ENCODE measurements at places on chromosomes 12 and 14.
A peak's percentile ranks its signal among the peaks of the same experiment; 100 is the strongest.

DNA sequence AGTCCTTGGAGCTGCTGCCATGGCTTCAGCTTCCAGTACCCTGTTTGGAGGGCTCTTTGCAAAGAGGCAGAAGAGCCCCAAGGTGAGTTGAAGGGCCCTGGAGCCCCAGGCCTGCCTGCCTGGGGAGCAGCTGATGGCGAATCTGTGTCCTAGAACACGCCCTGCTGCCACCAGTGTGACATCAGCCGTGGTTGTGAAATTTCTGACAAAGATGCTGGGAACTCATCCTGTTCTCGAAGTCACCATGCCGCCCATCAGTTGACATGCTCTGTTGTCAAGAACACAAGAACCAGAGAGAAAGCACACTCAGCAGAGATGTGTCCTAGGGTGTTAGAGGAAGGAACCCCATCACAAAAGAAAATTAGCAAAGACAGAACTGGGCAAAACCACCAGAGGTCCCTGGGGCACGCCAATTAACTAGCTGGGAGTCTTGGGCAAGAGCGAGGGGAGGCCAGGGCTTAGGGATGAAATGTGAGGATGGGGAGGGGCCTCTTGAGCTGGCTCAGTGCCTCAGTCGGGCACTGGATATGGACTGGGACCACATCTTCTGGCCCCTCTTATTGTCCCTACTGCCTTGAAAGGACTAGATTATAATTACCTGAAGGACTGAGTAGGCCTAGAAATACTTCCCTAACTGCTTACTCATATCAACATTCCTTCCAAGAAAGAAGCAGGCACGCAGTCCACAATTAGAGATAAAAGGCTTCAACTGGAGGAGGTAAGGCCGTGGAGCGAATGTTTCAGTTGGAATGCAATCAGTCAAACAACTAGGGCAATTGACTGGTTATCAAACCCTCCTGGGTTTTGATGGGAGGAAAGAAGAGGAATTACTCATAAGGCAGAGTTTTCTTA is 163.1 kb downstream of the CACNA1C start:
- no peak for DNase-seq

DNA sequence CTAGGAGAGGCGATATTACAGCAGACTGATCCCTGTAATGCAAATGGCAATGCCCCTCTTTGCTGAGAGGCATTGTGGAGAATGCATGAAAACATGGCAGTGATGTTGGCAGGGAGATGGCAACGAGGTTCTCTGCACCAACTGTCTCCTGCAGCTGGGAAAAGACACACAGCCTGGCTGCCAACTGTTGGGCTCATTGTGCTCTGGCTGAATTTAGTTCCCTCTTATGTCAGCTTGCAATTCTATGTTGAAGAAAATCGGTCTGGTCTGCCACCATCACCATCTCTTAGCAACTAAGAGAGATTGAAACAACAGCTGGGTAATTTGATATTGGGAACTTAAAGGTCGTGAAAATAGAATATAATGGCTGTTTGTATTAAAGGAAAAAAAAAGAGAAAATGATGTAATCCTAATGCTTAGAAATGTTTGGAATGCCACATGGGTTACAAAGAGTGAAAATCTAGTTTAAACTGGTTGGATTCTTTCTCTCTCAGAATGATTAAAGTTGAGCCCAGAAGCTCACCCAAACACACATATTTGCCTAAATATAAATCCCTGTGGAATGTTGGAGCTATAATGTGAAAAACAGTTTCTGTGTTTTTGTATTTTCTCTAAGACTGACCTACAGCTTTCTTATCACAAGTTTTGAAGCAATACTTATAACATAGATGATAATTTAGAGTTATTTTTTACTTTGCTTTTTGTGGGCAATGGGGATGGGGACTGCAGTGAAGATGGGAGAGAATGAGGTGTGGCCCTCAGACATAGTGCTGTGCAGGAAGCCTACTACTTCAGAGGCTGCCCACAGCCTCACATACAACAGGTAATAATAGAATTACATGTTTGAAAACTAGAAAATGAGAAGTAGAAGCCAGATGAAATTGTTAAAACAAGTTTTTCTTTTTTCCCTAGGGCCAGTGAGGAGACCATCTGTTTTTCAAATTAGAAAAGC is 143.7 kb downstream of the AKAP6 start:
- DNase-seq = no peak

GRCh38 chr14:64363265-64363846 is 24.8 kb upstream of the MTHFD1 start:
- no peak for DNase-seq

DNA sequence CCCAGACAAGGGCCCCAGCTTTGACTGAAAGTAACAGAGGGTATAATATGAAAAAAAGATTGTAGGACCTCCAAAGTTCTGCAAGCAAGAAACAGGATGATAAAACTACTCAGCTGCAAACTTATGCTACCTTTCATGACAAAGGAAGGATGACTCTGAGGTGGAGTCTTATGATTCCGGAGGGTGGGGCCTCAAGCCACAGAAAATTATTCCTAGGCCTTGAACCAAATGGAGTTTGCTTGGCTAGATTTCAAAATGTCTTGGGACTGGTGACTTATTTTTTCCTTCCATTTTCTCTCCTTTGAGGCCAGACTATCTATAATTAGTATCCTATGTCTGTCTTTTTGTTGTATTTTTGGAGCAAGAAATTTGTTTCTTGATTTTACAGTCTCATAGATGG is 336.4 kb downstream of the LRIG3 start:
- DNase-seq = no peak

DNA sequence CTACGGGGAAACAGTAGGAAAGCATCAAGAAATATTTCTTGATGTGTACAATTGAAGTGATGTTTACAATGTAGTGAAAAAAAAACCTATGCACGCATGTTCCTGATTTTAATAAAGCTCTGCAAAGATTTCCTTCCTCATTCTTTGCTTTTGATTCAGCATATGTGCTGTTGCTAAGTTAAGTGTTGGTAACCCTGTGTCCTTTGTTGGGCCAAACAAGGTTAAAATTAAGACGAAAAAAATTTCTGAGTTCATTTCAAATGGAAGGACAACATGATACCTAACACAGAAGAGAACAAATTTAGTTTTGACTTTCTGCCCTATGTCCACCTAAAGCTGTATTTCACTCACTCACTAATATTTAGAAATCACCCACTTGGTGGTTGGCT is 62.8 kb downstream of the PPP2R5C start:
- DNase-seq = no peak

- no peak for DNase-seq
Observed at GRCh38 chr14:68703093-68703492, 89.8 kb downstream of the ZFP36L1 start.

GRCh38 chr12:131266591-131267467 is 313.1 kb downstream of the ADGRD1 start:
- DNase-seq = no peak

GRCh38 chr12:93152617-93153016 is 223.5 kb upstream of the EEA1 start:
- no peak for DNase-seq

- DNase-seq = no peak
Observed at GRCh38 chr14:51285120-51285519, 45.1 kb downstream of the TMX1 start.

DNA sequence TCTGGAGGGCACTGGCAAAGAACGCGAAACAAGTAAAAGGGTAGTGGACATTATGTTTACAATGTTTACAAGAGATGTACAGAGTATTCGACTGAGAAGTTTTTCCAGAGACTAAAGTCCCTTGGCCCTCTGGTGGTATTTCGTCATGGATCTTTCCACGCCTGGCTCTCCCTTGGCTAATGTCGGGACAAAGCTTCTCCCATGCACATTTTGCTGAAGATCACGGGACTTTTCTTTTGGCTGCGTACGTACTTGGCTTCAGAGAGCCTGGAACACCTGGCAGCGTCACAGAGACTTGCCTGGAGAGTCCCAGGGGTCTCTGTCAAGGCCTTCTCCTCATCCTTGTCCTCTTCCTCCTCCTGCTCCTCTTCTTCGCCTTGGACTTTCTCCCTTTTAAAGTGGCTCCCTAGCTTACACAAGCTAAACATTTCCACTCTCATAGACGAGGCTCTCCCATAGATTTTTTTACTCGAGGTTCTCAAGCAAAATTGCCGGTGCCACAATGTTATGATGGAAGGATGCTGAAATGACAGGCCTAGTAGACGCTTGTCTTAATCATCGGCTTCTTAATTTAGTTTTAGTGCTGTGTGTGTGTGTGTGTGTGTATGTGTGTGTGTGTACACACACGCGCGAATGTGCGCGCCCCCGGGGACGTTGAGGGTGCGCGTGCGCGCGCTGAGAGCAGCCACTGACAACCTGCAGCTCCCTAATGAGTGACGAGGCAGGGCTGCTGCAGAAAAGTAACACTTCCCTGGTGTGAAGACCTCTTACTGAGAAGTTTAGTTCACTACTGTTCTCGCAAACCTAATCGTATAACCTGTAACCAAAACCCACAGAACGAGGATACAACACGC is 4.9 kb upstream of the FOXG1 start:
- no peak for DNase-seq

DNA sequence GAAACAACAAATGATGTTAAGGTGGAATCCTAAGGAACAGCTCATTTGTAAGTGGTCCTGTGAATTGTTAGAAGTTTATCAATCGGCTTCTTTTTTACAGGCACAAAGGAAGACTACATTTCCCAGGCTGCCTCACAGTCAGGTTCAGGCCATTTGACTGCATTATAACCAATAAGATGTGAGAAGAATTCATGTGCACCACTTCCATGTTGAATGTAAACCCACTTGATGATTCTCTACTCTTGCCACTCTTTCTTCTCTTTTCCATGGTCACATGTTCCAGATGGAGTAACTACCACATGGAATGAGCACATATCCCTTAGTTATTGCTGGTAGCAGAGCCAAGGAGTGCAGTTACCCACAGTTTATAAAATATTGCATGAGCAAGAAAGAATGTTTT is 67.1 kb upstream of the GZMB start:
- DNase-seq = no peak

DNA sequence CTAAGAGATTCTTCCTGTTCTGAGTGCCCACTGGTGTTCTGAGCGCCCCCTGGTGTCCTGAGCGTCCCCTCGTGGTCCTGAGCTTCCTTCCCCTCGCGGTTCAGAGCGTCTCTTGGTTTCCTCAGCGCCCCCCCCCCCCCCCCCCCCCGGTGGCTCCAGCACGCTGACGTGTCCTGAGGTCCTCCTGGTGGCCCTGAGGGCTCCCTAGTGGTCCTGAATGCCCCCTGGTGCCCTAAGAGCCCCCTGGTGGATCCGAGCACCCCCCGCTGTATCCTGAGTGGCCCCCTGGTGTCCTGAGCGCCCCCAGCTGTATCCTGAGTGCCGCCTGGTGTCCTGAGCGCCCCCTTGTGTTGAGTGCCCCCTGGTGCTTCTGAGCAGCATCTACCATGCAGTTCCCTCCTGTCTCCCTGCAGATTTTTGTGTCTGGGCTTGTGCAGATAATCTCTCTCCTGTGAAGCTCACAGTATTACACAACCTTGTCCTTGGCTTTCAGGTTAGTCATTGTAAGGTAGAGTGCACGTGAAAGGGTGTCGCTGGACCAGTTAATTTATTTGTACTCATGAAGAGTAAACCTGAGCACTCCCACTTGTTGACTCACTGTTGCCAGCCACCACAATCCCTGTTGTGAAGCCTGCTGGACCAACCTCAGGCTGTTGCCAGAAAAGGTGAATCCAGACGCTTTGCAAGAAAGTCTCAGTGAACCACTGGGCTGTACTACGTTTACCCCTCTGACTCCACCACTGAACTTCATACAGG is 1168.4 kb downstream of the TMEM121 start:
- no peak for DNase-seq

DNA sequence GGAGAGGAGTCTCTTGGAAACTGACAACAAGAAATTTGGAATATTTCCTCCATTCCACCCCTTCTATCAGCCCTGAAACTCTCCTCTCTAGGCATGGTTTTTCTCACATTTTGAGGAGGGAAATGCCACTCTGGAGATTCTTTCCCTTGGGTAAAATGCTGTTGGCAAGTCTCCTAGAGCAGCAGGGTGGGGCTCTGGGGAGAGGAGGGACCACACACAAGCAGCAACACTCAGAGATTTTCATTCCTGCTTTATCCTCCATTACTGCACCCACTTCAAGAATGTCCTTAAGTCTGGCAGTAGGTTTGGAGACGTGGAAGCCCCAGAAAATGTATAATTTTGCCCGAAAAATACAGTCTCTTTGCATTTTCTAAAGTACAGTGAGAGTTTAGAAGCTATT is 130.8 kb upstream of the FLRT2 start:
- no peak for DNase-seq

- DNase-seq = no peak
Observed at GRCh38 chr14:96126339-96126782, 78.3 kb upstream of the BDKRB2 start.

- DNase-seq = no peak
Observed at GRCh38 chr14:76640923-76641395, 120.3 kb upstream of the VASH1 start.

DNA sequence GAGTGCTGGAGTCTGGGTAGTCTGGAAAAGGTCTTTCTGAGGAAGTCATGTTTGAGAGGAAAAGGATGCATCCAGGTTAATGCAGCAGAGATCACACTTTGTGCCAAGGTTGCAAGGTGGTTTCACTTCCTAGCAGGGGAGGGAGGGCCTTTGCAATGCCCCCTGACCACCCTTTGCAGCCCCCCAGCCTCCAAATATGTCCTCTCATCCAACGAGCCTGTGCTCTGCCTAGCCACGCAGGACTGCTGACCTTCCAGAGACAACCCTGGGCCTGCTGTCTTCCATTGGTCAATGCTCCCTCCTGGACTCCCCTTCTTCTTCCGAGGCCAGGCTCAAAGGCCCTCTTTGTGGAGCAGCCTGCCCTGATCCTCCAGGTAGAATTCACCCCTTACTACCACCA is 47.3 kb upstream of the TUNAR start:
- DNase-seq = peak; percentile 23

DNA sequence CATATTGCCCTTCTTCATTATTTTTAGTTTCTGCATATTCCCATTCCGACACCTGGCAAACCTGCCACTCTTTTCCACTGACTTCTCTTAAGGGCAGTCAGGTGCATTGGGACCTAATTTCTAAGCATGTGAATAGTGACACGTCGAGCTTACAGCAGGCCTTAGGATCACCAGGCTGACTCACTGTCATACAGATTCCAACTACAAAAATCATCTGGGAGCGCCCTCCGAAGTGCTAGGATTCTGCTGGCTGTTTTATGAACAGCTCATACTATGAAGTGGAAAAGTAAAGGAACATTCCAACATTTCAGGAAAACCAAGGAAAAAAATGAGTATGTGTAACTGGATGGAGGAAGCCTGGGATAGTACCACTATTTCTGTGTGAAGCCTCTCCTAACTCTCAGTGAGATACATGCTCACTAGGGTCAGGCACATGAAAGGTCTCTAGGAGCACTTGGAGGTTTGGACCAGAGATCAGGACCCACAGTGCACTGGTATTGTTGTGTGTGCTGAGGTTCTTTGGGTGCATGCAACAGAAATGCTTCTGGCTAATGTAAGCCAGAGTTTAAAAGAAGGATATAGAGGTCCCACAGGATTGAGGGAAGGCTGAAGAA is 257.4 kb downstream of the ZFP36L1 start:
- DNase-seq = no peak
